Colonic mucosa (tissue), 4 donors: ENCODE measurements at places on chromosomes 3 and 15.

- no peak for DNase-seq
Observed at GRCh38 chr3:172542999-172543398, 19.8 kb upstream of the TNFSF10 start.

DNA sequence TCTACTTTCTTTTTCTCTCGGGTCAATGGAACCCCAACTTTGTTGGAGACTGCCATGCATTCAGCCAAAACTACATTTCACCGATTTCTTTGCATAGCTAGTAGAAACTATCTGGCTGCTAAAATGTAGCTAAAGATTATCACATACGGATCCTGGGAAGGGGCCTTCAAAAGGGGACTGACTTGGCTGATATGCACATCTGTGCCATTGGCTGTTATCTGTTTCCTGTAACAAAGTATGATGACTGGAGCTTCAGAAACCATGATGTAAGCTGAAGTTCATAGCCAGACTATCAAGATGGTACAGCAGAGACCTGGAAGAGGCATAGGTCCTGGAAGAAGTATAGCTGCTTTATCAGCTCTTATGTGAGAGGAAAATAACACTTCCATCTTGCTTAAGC, 179.1 kb downstream of the NSUN3 start:
- DNase-seq, result no peak
- no peaks in the 10 kb centered on the region for H3K4me1 ChIP-seq
- no peaks in the 10 kb centered on the region for H3K36me3 ChIP-seq
- no peak overlapping the region for H3K4me3 ChIP-seq
- H3K27ac ChIP-seq, result no peak overlapping the region

GRCh38 chr15:90691369-90691768, 25.8 kb upstream of the BLM start:
- H3K4me1 ChIP-seq, result no peaks in the 10 kb centered on the region
- no peaks in the 10 kb centered on the region for H3K36me3 ChIP-seq
- no peak overlapping the region for H3K27ac ChIP-seq
- no peaks in the 10 kb centered on the region for H3K27me3 ChIP-seq
- no peak for DNase-seq
- no peak overlapping the region for H3K4me3 ChIP-seq

DNA sequence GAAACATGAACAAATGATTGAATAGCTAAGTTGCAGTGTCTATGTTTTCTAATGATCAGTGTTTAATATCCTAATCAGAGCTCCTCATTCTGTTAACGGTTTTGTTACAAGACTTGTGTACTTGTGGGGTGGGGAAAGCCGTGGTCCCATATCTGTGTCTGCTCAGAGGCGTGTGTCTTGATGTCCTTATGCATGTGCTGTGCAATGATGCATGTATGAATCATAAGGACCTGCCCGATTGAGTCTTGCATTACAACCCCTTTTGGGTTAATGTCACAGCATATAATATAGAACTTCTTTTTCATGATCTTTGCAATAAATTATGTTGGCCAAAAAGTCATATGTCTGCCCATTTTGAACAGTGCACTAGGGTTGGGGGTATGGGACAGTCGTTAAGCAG, 233.4 kb downstream of the ITPR1 start:
- no peaks in the 10 kb centered on the region for H3K4me1 ChIP-seq
- no peak overlapping the region for H3K27ac ChIP-seq
- no peaks in the 10 kb centered on the region for H3K36me3 ChIP-seq

GRCh38 chr3:4837374-4837930, 141.8 kb upstream of the BHLHE40 start:
- no peaks in the 10 kb centered on the region for H3K27me3 ChIP-seq
- H3K27ac ChIP-seq, result no peak overlapping the region
- H3K36me3 ChIP-seq, result no peaks in the 10 kb centered on the region
- no peak for DNase-seq

GRCh38 chr15:99683000-99683670, 50.1 kb downstream of the LYSMD4 start:
- H3K27me3 ChIP-seq, result no peaks in the 10 kb centered on the region
- DNase-seq, result no peak
- no peaks in the 10 kb centered on the region for H3K4me1 ChIP-seq

DNA sequence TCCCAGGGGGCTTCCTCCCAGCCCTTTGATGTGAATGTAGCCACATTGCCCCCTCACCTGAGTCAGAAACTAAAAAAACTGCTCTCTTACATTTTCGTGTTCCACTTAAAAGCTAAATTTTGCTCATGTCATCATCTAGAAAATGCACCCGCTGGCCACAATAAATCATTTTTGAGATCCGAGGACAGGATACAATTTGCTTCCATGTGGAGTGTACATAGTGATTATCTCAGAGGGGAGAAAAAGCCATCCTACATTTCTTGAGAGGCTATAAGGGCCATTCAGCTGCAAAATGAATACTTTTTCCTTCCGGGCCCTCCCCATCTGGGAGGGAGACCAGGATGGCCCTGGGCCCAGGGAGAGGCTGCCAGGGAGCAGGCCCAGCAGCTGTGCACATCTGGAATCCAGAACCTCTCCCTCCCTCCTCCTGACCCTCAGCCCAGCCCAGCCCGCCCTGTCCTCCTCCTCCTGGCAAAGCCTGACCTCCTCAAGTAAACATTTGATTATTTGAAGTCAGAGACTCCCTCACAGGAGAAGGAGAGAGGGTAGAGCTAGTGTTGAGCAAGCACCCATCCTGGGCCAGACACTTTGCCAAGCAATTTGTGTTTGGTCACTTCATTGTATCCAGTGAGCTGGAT, 59.1 kb downstream of the CORO2B start:
- no peak overlapping the region for H3K27ac ChIP-seq
- no peaks in the 10 kb centered on the region for H3K36me3 ChIP-seq
- H3K27me3 ChIP-seq, result no peaks in the 10 kb centered on the region
- H3K4me1 ChIP-seq, result no peaks in the 10 kb centered on the region
- H3K4me3 ChIP-seq, result no peak overlapping the region

- no peak overlapping the region for H3K27ac ChIP-seq
- H3K36me3 ChIP-seq, result no peaks in the 10 kb centered on the region
- H3K4me1 ChIP-seq, result no peaks in the 10 kb centered on the region
- no peak for DNase-seq
Observed at GRCh38 chr3:187198490-187198889, 1.2 kb downstream of the RTP1 start.

GRCh38 chr3:138949445-138950005, 2.5 kb downstream of the FOXL2NB start:
- DNase-seq, result no peak
- H3K4me3 ChIP-seq, result peak overlapping the region; percentile 19
- H3K36me3 ChIP-seq, result no peaks in the 10 kb centered on the region
- peaks cover 32% of the 10 kb centered on the region for H3K4me1 ChIP-seq
- H3K27me3 ChIP-seq, result peaks cover 71% of the 10 kb centered on the region

- no peak overlapping the region for H3K27ac ChIP-seq
- no peaks in the 10 kb centered on the region for H3K27me3 ChIP-seq
- H3K4me3 ChIP-seq, result no peak overlapping the region
- H3K36me3 ChIP-seq, result no peaks in the 10 kb centered on the region
Observed at GRCh38 chr15:69358850-69359249, 55.3 kb upstream of the KIF23 start.

DNA sequence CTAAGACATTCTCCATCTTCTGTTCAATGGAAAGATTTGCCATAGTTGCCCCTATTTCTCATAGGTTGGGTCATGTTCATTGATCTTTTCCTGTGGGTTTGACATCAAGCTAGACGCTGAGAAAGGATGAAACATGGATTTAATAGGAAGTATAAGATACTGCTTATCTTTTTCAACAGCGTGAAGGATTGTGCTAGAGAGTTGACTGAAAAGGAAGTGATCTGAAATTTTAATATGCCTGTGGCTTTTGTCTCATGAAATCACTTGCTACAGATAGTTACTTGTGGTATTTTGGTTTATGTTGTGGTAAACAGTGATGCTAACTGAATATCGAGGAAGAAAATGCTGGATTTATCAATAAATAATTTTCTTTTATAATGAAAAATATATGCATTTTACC, 442.9 kb downstream of the EDEM1 start:
- H3K27ac ChIP-seq, result no peak overlapping the region
- no peak overlapping the region for H3K4me3 ChIP-seq
- H3K36me3 ChIP-seq, result no peaks in the 10 kb centered on the region
